Left ventricle myocardium inferior (tissue), 1 donor: ENCODE measurements at places on chromosomes 2 and 18.

DNA sequence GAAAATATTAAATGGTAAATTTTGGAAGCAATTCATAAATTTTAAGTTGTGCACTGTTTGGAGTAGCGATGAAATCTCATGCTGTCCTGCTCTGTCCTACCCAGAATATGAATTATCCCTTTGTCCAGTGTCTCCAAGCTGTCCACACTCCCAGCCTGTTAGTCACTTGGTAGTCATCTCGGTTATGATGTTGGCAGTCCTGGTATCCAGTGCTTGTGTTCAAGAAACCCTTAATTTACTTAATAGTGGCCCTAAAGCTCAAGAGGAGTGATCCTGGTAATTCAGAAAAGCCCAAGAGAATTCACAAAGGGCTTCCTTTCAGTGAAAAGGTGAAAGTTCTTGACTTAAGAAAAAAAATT, 71.8 kb upstream of the STAM2 start:
- DNase-seq: no peak

DNA sequence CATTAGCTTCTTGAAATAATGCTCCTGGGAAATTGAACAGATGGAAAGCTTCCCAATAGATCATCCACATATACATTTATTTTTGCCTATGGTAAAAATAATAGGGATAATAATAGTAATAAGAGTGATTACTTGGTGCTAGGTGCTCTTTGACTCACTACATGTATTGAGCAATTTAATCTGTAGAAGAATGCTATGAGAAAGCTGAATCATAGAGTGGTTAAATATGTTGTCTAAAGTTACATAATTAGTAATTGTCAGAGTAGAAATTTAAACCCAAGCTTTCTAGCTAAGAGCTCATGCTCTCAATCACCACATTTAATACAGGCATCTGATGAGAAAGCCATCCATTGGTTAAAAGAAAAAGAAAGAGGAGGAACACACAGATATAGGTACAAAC, 590.5 kb upstream of the SLC8A1 start:
- no peak for DNase-seq

DNA sequence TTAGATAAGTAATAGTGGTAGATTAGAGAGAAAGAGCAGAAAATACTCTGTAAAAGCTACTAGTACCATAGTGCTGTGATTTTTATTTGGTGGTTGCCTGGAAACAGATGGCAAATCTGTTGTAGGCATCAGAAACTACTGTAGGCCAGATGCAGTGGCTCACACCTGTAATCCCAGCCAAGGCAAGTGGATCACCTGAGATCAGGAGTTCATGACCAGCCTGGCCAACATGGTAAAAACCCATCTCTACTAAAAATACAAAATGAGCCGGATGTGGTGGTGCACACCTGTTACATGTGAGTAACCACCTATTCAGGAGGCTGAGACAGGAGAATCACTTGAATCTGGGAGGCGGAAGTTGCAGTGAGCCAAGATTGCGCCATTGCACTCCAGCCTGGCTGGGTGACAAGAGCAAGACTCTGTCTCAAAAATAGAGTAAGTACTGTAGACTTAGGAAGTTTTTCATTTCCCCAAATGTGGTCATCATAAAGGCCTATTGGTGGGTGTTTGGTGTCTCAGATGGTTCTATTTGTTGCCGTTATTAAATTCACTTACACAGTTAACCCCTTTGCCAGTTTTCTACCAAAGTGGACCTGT, 79.6 kb downstream of the SPTBN1 start:
- peak; percentile 44 for DNase-seq

- DNase-seq: no peak
These were observed 21.0 kb upstream of the RAB27B start for GRCh38 chr18:54807303-54807702.

GRCh38 chr2:61178603-61179545, 16.9 kb downstream of the C2orf74 start:
- DNase-seq: no peak

- peak; percentile 88 for DNase-seq
These were observed at the start of gene B3GNT2 for GRCh38 chr2:62195421-62196277. B3GNT2 (plus strand) TSS chr2:62196115; CDS start chr2:62222221, 26,106 bp downstream.

GRCh38 chr2:96656540-96656939, 14.0 kb downstream of the FER1L5 start:
- no peak for DNase-seq

- peak; percentile 92 for DNase-seq
These were observed at the start of gene IGFBP5 for GRCh38 chr2:216695401-216695821. IGFBP5 (minus strand) TSS chr2:216695549; CDS start chr2:216694775, 774 bp downstream.

GRCh38 chr2:178830451-178830850, 23.2 kb upstream of the TTN start:
- no peak for DNase-seq

DNA sequence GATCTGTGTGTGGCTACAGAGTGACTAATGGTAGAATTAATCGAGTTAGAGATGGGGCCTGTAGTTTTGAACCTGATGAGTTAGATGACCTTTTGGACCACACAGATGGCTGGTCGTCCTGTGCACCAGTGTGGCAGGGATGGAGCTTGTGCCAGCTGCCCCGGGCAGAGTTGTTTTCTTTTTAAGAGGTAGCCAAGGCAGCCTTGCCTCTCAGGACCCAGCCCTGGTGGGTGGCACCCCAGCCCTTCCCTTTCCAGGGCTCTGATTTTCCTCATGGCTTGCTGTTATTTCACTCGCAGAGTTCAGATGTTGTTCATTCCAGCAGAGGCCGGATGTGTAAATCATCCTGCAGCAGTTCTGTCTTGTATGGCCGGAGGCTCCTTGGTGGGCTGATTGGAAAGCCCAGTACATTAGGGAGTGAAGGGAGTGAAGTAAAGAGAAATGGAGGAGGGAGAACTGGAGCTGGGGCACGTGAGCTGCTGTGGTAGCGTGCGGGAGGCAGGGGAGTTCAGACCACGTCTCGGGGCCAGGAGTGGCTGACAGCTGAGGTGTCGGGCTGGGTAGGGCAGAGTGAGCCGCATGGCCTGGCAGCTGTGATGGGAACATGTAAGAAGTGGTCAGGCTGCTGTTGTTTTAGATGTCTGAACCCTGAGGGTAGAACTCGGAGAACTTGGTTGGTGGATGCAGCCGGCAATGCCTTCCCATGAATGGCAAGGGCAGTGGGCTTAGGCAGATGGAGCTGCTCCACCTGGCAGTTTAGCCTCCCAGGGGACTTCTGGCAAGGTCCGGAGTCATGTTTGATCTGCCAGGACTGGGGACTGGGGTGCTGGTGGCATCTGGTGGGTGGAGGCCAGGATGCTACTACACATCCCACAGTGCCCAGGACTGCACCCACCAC, 28.8 kb downstream of the ASAP2 start:
- no peak for DNase-seq

GRCh38 chr2:196823750-196824522, 14.8 kb upstream of the C2orf66 start:
- no peak for DNase-seq

DNA sequence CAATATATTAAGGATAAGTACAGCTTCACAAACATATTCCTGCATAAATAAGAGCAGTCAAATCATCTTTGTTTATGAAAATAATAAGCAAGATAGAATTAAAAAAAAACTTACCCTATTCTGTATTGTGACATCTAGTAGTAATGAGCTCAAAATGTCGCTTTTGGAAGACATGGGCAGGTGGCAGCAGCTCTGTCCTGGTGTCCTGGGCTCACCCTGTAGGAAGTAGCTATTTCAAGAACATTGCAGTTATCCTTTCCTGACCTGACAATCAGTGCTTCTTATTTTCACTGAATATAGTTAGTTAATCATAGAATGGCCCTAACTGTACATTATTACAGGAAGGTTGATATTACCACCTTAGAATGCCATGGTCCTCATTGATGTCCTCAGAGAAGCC, 229.1 kb downstream of the BABAM2 start:
- no peak for DNase-seq

GRCh38 chr2:51013933-51014526, 17.9 kb downstream of the NRXN1 start:
- no peak for DNase-seq

DNA sequence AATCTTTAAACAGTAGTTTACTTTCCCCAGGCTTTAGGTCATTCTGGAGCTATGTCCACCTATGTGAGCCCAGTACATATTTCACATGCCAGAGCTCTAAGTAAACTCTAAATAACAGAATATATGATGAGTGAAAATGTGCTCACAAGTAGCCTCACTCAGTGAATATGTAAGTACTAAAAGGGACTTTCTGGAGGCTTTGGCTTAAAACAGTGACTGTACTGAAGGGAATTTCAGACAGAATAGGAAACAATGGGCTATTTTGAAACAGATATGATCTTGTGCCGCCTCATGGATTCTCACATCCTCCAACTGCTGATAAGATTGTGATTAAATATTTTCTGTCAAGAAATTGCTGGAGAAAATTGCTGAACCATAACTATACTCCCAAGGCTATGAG, 747.9 kb downstream of the SOCS6 start:
- DNase-seq: no peak

GRCh38 chr2:96715658-96716057, 24.2 kb downstream of the LMAN2L start:
- no peak for DNase-seq

GRCh38 chr2:12951657-12951973, 234.9 kb downstream of the TRIB2 start:
- DNase-seq: no peak

DNA sequence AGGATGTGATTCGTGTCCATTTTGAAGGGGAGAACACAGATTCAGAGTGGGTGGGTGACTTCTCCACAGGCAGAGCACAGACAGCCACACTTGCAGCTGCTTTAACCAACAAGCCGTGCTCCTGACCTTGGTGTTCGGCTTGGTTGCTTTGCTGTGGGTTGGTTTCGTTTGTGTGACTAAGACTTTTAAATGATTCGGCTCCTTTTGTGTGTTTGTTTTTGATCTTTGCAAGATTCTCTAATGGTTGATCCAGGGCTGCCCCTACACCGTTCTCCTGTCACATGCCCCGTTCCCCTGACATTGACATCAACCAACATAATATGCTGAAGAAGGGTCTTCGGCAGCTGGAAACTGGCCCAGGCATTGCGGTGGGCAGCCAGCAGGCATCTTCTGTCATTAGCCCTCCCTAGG, 95.9 kb upstream of the MBOAT2 start:
- DNase-seq: no peak

DNA sequence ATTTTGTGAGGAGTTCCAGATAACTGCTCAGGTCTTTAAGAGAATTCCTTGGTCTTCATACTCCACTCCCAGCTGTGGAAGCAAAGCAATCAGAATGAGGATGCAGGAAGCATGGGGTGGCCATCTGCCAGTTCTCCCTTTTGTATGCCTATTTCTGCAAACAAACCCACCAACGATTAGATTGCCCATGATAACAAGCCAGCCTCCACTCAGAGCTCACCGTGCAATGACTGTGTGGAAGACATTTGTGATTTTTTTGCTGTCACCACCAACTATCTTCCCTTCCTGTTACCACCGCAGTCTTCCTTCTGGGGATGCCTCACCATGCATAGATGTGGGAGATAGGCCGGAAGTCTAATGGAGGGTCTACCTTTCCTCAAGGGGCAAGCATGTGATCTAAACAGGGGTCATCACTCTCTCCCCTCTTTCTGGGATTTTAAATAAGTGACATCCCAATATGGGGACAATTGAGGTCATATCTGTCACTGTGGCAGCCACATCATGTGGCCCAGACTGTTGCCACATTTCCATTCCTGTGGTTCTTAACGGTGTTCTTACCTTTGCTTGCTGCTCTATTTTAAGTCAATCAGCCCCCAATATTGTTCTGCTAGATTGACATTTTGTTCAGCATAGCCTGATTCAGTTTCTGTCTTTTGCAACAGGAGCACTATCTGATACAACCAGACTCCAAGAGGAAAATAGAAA, 4.4 kb downstream of the AFF3 start:
- DNase-seq: no peak

GRCh38 chr2:131030478-131030971, 62.7 kb downstream of the FAM168B start:
- no peak for DNase-seq

GRCh38 chr2:153101187-153101586, 377.4 kb downstream of the RPRM start:
- DNase-seq: no peak

DNA sequence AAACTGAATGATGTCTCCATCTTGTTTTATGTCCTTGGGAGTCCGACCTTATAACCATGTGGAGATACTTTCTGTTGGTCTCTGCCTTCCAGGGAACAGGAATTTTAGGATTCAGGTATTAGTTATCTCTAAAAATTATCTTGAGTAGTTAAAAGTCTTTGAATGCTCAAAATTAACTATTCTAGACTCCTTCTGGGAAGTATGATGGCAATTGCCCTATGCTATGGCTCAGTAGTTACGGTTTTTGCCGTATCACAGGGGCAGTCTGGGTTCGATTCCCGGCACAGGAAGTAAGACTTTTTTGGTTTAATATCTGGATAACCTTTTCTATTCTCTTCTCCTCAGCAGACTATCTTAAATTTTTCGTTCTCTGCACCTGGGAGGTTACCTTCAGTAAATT, 708.7 kb upstream of the LRATD1 start:
- no peak for DNase-seq

DNA sequence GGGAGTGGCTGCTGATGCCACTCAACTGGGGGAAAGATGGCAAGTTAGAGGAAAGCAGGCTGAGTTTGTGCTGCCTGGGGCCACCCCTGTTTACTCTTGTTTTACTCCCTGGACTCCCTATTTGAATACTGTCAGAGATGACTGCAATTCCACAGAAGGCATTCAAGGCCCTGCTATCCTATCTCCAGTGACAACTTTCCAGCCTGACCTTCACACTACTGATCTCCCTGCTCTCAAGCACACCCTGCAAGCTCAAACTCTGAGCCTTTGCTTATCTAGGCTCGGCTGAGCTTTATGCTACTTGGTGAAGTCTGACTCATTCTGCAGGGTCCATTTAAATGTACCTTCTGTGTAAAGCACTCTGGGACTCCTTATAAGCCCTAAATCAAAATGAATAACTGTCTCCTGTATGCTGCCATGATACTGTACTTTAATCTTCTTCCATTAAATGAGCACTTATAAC, 39.3 kb upstream of the DSG1 start:
- no peak for DNase-seq

- DNase-seq: peak; percentile 25
These were observed 50.6 kb upstream of the ZFP36L2 start for GRCh38 chr2:43276962-43277391.

DNA sequence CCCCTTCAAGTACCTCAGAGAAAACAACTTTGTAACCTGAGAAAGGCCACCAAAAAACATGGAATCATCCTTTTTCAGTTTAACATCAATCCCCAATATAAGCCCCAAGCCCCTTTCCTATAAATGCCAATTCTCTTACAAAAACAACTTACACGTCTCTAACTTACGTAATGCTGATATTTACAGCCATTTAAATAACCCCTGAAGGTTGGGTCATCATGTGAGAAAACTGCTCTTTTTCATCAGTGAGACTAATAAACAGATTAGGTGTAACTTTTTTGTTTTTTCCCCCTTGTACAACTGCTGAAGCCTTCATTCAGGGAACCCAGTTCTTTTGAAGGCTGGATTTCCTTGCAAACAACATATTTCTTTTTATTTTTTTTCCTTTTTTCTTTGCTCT, 3.7 kb downstream of the FASTKD1 start:
- no peak for DNase-seq

- no peak for DNase-seq
These were observed 659 bp downstream of the ZNF142 start for GRCh38 chr2:218658671-218659257.

DNA sequence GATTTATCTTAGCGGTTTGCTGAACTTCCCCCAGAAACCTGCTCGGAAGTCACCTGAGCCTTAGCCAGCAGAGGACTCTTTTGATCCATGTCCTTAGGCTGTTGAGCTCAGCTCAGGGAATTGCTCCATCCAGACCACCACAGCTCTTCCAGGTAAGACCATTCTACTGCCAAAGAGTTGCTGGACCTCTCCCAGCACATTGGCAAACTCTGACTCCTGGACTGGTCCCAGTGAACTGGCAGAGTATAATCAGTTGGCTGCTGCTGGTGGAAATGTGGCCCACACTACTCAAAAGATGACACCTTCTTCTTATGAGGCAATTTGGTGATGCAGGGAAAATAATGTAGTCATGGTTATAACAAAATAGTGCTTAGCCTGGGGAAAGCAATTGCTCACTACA, 308.8 kb upstream of the FIGN start:
- peak; percentile 41 for DNase-seq
